ENCODE measurements at places on chromosomes 5 and 9.

DNA sequence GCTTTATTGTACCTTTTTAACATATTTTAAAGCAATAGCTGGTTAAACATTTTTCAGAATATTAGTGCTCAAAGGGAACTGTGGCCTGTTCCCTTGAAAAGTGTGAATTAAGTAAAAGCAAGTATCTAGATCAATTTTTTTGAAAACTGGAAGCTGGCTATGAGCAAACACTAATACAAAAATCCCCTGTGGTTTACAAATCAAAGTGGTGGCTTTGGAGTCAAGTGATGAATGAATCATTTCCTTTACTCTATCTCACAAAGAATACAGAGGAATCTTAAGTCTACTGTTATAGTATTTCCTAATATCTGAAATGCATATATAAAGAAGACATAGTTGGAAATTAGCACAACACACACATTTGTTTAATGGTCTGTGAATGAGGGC is 212.4 kb upstream of the C9orf72 start:
- DNase-seq, result no peak

DNA sequence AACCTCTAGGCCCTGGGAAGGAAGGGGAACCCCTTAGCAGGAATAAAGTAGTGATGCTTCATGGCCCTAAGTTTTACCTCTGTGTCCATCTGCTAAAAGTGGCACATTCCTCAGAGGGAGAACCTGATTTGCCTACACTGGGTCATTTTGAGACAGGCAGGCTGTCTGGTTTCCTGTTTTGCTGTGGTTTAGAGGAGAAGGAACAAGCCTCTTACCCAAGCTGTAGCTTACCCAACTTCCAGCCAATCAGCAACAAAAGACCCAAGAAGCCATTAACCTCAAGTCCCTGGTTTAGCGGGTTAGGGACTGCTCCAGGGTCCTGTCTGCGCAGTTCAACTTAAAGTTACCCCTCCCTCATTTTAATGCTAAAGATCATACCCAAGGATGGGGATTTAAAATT is 411.0 kb downstream of the MAT2B start:
- no peak for DNase-seq

DNA sequence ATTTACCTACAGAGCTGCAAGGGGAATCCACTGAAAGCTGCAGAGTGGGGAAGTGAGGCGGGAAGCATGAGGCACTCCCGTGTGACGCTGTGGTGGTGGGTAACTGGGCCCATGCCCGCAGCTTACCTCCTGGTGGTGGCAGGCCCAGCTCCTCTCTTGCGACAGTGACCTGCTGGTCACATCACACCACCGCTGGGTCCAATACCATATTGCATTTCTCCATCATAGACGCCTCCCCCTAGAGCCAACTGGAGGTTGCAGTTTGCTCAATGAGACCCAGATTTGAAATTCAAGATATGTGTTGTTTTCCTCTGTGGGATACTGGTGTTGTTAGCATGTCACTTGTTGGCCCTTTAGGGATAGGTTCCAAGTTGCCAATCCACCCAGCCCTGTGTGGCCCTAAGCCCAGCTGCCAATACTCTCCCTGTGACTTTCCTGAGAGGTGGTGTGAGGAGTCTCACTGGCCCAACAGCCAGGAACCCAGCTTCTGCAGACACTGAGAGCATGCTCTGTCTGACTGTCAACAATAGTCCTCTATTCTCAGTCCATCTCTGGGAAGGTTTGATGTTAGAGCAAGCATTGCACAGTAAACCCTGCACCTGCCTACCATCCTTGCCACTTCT is 428.3 kb downstream of the GADD45G start:
- no peak for DNase-seq

GRCh38 chr9:107696302-107696701 is 206.7 kb upstream of the KLF4 start:
- no peak for DNase-seq

DNA sequence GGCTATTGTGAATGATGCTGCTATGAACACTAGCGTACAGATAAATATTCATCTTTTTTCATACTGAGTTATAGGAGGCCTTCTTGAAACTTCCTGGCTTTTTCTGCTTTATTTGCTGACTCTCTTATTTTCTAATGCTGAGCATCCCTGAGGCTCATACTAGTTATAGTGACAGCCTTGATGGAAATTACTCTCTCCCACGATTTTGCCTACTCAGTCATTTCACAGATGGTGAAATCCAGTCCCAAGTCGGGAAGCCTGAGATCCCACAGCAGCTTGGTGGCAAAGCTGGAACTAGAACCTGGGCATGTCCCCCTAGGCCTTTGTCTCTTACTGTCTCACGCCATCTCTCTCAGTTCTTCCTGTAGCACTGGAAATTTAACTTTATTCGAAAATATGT is 22.4 kb downstream of the NANS start:
- DNase-seq, result no peak

GRCh38 chr5:133232911-133233310 is 181.1 kb downstream of the HSPA4 start:
- no peak for DNase-seq
